ENCODE measurements at places on chromosomes 4 and X.

DNA sequence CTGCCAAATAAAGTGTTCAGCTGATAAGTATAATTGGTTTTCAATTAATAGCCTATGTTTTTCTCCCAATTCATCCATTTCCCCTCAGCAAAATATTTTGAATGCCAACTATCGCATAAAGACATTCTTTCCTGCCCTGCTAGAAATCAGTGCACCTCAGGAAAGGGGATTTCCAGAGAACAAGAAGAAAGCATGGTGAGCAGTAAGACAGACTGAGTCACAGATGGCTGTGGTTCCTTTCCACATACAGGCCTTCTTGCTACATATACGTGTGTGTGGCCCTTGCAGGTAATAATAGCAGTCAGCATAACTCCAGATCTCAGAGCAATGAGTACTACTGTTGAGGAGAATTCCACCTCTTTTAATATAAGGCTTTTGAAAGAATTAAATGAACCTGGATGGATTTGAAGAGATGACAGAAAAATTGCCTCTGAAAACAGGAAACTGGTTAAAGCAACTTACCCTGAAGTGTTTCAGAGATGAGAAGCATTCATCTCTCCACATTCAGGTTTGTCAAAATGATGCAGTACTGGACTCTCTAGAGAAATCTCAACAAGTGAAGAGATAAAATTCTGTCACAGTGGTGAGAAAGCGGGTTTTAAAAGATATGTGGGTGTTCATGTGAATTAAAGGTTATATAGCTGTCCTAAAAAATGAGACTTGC lies 13.6 kb downstream of the GASK1B start:
- DNase-seq = no peak

GRCh38 chr4:147101678-147102077 lies 156.0 kb upstream of the TTC29 start:
- no peak for DNase-seq

GRCh38 chrX:53682885-53683555 lies 3.5 kb downstream of the HUWE1 start:
- DNase-seq = peak; percentile 18

DNA sequence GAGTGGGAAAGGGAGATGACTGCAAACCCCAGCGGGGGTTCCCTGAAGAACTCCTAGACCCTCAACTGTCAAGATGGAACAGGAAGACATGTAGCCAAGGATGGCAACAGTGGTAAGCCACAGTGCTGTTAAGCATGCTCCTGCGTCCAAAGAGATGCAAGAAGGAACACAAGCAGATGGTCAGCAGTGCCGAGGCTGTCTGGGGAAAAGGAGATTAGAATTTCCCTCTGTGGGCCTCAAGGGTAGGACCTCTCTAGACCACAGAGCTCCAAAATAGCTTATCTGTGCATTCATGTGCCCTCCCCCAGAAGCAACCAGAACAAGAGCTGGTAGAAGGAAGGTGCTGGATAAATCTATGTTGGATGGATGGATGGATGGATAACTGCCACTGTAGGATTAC lies 82.0 kb upstream of the CPEB2 start:
- DNase-seq = no peak

GRCh38 chr4:21849077-21849476 lies 99.5 kb downstream of the KCNIP4 start:
- DNase-seq = no peak

Measured in T-helper 1 cell (primary cell).